Fibroblast of lung (primary cell): ENCODE measurements at places on chromosomes 11 and 22. TPM values are rescaled to one million over a fixed set of nuclear protein-coding genes. Genes with fewer than 3 reads are reported as not detected.

NAV2 gene
- 7.7 and 14.0 TPM in 2 replicates for total RNA-seq

SERPING1 gene
- 17.2 and 20.0 TPM in 2 replicates for total RNA-seq

HBG2 gene
- total RNA-seq, result not detected in 2 replicates

CTSF gene
- 26.6 and 55.0 TPM in 2 replicates for total RNA-seq

PHF21B gene
- total RNA-seq, result under 0.01 and 0.17 TPM in 2 replicates

FOSL1 gene
- total RNA-seq, result 7.4 and 8.8 TPM in 2 replicates

TSPAN32 gene
- total RNA-seq, result 0.17 and 0.26 TPM in 2 replicates

IRAG1 gene
- 25.7 and 55.5 TPM in 2 replicates for total RNA-seq

NXPE4 gene
- not detected in 2 replicates for total RNA-seq

SLC22A12 gene
- total RNA-seq, result not detected in 2 replicates
